ENCODE measurements at places on chromosomes 16 and 17. TPM values are rescaled to one million over a fixed set of nuclear protein-coding genes. Genes with fewer than 3 reads are reported as not detected.

- no peak for DNase-seq
These were observed 33.4 kb upstream of the ARL4D start for GRCh38 chr17:43365356-43365755.

- no peak for DNase-seq
These were observed 15.0 kb upstream of the SCIMP start for GRCh38 chr17:5249615-5250014.

- no peak for DNase-seq
These were observed 7.1 kb downstream of the ADGRG1 start for GRCh38 chr16:57635266-57636097.

- DNase-seq: no peak
These were observed 20.9 kb downstream of the RPTOR start for GRCh38 chr17:80565343-80566053.

DNA sequence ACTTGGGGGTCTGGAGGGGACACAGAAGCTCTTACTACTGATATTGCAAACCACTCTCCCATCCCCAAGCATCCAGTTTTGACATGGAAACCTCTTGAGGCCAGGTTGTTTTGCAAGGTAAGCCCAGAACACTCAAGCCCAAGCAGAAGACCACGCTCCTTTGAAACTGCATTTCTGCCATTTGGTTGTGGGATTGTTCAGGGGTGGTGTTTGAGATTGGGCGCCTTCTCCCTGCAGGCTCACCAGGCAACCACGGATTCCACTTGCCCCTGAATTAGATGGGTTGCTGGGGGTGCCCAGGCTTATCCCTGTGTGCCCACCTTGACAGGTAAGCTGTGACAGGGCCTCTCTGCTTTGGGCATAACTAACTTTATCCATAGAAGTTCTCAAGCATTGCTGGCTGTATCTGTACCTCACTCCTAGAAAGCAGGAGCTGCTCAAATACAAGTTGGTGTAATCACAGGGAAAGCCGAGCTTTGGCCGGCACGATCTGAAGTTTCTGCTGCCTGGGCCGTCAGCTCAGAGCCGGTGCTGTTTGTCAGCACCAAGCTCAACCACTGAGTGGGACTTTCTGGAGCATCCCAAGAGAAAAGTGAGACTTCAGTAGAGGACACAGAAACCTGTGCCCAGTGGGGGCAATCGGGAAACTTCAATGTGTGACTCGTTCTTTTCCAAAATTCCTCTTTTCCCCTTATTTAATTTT is 93.6 kb downstream of the CYLD start:
- DNase-seq: no peak

DNA sequence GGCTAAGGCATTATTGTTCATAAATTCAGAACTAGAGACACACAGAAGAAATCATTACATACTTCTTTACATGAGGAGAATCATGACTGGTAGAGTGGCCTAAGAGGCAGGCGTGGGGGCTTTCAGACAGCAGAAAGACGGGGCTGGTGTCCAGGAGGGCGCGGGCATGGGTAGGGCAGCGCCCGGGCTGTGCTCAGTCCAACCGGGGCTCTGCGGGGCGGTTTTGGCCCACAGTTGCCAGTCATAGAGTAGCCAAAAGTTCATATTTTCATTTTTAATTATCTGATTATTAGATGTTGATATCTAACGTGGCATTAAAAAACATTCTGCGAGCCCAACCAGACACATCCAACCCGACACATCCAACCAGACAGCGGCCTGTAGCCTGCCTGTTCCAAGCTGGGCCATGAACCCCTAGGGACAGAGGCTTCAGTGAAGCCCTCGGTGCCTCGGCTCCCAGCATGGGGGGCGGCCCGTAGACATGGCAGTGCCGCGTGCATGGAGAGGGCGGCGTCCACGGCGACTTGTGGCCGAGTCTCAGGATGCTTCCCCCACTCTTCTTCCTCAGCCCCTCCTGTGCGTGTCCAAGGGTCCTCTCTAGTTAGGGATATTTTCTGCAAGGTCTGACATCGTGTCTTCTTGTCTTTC is 162.4 kb upstream of the CHMP6 start:
- DNase-seq: no peak

DNA sequence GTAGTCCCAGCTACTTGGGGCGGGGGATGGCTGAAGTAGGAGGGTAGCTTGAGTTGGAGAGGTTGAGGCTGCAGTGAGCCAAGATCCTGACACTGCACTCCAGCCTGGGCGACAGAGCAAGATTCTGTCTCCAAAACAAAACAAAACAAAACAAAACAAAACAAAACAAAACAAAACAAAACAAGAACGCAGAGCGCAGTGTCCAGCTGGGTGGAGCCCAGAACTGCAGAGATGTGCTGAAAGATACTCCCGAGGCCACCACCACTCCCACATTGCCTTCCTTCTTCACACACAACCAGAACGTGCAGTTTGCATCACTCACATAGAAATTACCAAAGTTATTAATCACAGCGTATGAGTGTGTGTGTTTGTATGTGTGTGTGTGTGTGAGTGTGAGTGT is 222.9 kb upstream of the ASIC2 start:
- no peak for DNase-seq

GRCh38 chr16:19882646-19883045 is 2.0 kb downstream of the GPRC5B start:
- no peak for DNase-seq

DNA sequence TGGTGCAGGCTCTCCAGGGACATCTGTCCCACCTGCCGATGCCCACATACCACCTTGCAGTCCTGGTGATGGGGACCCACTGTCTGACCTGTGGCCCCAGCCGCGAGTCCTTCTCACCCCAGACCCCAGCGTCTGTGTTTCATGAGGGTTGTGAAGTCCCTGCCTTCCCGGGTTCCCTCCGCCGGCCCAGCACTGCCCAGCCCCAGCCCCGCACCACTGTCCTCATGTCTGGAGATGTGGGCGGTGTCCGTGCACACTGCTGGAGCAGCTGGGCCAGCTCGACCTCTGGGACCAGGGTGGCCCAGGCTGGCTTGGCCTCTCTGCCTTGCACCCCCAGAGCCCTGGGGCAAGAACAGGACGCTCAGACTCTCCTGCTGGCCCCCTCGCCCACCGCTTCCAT is 199.5 kb upstream of the CIBAR2 start:
- no peak for DNase-seq

GRCh38 chr17:55577687-55578086 is 66.4 kb upstream of the SMIM36 start:
- no peak for DNase-seq

DNA sequence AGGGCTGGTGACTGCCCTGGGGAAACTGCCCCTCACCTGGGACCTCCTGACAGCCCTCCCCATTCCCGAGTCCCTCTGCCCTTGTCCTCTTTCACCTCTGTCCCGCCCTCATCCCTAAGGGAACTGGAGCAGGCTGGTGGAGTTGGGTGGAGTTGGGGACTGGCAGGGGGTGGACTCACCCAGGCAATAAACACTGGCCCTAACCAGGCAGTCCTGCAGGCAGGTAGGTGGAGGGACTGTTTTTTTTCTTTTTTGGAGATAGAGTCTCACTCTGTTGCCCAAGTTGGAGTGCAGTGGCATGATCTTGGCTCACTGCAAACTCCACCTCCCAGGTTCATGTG is 11.7 kb downstream of the GCGR start:
- DNase-seq: no peak

- DNase-seq: no peak
These were observed 14.7 kb downstream of the CCR7 start for GRCh38 chr17:40550608-40551007.

GRCh38 chr17:72137161-72137560 is 16.3 kb downstream of the SOX9 start:
- DNase-seq: no peak

- DNase-seq: no peak
These were observed 8.7 kb upstream of the MEAK7 start for GRCh38 chr16:84513123-84513522.

The CBX4 gene
- 23.1 TPM for total RNA-seq

The ZFPM1 gene
- total RNA-seq: 4.0 TPM

The KIF19 gene
- not detected for total RNA-seq

The HSD17B2 gene
- total RNA-seq: not detected
